ENCODE measurements at places on chromosomes 2 and 18.

- DNase-seq: no peak
These were observed 619 bp upstream of the MSH6 start for GRCh38 chr2:47782381-47782670.

GRCh38 chr18:78716022-78716421 lies 263.6 kb upstream of the SALL3 start:
- no peak for DNase-seq

GRCh38 chr18:23307567-23308295 lies 145.4 kb upstream of the RIOK3 start:
- no peak for DNase-seq

GRCh38 chr18:69789794-69790193 lies 157.9 kb downstream of the CD226 start:
- DNase-seq: no peak

DNA sequence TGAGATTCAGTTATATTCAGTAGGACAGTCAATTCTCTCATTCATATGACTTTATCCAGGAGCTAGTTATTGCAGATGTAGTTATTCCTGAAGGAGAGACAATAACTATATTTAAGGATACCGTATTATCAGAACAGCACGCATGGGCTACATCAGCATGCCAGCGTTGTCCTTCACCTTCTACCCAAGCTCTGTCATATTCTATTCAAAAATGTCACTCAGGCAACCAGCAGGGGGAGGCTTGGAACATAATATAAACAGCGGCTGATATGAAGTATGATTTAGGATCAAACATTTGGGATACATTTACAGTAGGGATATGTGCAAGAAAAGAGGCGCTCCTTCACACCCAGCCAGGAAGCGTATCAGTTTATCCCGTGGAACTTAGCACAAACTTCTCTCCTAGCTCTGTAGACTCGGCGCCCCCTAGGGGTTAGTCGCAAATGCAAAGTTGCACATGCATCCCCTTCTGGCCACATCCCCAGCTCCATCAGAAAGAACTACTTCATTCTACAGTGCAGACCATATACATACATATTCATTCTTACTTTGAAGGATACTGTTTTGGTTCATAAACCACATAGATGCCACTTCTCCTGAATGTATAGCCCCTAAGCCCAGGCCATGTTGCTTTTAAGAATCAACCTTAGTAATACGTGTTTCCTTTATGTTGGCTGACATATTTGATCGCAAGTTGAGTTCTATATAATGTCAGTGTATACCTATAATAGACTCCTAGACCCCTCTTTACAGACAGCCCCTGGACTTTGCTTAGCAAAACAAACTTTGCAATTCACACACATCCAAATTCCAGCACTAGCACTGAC lies 759.4 kb downstream of the ADCYAP1 start:
- DNase-seq: no peak

GRCh38 chr2:168916331-168916675 lies 15.2 kb downstream of the G6PC2 start:
- DNase-seq: no peak

GRCh38 chr2:165562233-165562632 lies 92.7 kb downstream of the CSRNP3 start:
- DNase-seq: no peak

DNA sequence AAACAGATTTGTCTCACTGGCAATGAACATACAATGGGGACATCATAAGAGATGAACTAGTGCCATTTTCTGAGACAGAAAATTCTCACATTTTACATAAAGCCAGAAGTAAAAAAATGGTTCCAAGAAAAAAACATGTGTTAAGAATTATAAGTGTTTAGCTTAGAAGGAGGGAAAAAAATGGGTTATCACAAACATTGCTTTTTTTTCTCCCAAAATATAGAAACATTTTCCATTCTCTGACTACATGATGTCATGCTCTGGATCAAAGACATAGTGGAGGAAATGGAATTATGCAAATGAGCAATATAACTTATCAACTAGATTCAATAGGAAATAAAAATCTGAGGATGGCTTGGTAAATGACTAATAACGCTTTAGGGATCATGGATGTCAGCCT lies 49.8 kb downstream of the SPATS2L start:
- no peak for DNase-seq

DNA sequence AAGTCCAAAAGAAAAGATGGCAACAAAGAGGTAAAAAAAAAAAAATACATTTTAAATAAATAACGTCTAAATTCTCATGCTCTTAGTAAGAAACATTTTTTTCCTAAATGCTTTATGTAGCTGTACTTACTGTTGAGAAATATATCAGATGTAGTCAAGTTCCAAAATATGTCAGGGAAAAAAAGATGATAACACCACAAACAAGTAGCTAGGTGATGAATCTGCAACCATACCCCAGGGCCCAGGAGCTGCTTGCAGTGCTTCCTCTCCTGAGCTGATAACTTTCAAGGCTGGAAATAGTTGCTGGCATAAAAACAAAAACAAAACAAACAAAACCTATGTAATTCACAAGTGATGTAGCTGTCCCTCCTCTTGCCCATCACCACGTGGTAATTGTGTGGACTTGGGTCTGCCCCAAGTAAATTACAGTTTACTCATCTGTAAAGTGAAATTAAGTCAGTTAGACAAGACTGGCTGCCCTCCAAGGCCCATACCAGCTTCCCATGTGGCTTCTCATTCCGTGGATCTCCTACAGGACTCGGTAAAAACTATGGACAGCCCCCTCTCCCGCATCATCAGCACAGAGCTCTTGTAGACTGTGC lies 82.6 kb downstream of the SP100 start:
- DNase-seq: no peak

DNA sequence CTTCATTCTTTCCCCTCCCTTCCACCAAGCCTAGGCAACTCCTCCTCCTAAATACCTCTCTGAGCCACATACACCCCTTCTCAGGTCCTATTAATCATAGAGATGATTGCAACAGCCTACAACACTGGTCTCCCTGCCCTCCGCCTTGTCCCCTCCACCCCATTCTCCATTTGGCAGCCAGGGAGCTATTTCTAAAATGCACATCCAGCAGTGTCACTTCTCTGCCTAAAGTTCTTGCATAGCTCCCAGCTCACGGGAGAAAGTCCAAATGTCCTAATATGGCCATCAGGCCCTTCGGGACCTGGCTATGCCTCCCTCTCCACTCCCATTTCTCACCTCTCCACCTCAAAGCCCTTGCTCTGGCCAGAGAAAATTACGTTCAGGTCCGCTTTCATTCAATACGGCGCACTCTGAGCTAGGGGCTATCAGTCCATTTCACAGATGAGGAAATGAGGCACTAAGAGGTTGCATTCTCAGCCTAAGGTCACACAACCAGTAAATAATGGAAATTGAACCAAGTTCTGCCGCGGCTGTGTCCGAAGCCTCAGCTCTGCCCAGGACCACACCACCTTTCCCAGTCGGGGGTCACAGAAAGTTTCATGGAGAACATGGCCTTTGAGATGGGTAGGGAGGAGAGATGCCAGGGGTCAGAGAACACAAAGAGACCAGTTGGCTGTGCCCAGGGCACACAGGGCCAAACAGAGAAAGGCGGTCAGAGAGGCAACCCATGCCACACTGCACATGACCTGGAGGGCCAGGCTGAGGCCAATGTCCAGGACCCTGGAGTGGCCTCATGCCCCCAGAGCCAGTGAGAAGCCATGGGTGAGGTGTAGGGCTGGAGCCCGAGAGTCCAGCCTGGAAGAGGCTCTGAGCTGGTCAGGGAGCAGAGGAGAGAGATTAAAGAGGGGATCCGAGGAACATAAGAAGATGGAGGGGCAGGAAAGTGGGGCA lies 72.8 kb downstream of the TNS1 start:
- no peak for DNase-seq

DNA sequence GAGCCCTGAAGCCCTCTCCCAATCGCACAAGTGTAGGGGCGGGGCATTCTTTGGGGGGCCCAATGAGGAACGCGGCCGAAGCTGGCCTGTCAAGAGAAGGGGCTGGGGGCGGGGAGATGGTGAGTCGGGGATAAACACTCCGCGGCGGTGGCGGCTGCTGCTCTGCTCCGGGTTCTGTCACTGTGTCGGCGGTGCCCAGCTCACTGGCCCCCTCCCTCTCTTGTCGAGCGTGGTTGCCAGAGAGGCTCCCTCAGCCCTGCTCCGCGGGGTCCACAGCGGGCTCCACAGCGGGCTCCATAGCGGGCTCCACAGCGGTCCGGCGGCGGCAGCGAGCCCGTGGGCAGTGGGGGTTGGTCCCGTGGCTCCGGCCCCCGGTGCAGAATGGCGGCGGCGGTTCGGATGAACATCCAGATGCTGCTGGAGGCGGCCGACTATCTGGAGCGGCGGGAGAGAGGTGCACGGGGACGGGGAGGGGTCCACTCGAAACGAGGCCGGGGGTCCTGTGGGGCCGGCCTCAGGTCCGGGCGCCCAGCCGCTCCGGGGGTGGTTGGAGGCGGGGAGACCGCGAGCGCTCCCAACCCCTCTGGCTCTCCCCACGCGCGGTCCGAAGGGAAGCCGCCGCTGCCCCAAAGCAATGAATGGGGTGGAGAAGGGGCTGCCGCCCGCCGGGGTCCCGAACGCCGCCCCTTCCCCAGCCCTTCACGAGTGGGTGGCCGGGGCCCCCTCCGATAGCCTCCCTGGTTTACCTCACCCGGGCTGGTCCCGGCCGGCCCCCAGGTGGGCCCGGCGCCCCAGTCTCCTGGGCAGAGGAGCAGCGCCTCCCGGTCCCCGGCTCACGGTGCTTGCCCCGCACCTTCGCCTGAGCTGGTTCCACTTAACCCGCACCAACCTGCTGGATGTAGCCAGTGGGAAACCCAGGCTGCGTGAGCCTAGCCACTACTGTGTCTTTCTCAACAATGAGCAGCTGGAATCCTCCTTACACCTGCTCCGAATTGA lies at the start of gene MXD1:
MXD1 (plus strand) TSS at position 160 of the 996 bp plus-strand sequence; CDS start at position 382, 222 bp downstream.
- DNase-seq: no peak

DNA sequence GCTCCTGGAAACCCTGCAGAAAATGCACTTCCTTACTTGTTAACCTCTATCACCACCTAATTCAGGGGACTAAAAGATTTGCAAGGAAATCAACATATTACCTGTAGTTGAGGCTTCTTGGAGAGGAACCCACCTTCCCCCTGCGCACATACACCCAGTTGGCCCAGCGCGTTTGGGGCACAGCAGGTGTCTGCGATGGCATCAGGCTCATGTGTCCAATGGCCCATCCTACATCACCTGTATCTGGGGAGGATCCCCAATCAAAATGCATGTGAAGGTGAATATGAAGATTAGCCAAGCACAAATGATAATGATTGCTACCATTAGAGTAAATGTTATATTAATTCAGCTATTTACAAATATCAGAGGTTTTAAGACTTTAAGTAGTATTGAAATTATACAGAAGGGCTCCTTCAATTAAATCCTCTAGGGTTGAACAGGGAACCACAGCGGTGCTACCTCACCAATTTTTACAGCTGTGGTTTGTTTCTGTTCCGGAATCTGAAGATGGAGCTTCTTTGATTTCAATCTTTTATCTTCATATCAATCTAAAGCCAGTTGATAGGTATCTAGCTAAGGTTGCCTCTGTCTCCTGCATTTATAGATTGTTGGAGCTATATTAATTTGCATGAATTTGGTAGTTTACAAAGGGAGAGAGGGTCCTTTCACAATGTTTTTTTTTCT lies 486.0 kb downstream of the RNF144A start:
- no peak for DNase-seq

DNA sequence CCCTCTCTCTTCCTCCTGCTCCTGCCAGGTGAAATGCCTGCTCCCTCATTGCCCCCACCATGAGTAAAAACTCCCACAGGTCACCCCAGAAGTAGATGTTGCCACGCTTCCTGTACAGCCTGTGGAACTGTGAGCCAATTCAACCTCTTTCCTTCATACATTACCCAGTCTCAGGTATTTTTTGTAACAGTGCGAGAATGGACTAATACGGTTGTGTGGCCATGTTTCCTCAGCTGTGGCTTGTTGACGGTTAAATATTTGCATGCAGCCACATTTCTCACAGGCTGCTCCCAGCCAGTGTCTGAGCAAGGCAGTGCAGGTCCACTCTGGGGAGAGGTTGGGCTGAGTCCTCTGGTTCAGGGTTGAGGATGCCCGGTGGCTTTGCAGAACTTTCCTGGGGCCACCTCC lies 27.8 kb upstream of the COPS8 start:
- no peak for DNase-seq

DNA sequence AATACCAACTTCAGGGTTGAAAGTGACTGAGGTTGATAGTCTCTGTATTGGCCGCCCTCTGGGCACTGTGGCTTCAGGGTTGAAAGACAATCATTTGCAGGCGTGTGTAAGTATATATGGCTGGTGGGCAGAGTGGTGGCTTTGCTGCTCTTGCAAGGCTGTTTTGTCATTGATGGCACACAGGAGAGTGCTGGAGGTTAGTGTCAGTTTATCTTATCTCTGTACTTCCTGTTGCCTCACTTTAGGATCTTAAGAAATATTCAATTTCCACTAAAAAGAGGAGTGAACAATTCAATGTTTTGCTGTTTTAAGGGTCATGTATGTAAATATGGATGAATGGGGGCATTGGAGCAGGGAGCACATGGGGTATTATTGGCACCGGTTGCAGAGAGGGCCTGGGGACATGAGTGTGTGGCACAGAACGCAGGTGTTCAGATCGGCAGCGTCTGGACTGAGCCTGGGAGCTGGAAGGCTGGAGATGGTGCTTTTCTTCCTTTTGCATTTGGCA lies 51.5 kb downstream of the NCK2 start:
- DNase-seq: no peak

DNA sequence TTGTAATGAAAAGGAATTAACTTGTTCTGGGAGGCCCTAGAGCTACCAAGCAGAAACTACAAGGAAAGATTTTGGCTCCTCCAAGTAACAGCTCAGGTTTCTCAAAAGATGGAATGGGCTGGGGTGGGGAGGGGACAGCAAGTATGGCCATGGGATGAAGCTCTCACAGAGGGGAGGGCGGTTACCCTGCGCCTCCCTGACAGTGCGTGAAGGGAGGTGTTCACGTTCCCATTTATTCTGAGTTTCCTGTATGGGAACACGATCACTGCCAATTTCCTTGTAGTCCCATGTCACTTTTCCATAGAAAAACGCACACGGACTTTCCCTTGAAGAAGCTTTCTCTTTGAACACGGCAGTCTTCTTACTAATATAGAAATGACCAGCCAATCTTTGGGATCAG lies 17.0 kb downstream of the CDC42EP3 start:
- no peak for DNase-seq

- DNase-seq: no peak
These were observed 231.3 kb upstream of the TANK start for GRCh38 chr2:160928854-160929301.

DNA sequence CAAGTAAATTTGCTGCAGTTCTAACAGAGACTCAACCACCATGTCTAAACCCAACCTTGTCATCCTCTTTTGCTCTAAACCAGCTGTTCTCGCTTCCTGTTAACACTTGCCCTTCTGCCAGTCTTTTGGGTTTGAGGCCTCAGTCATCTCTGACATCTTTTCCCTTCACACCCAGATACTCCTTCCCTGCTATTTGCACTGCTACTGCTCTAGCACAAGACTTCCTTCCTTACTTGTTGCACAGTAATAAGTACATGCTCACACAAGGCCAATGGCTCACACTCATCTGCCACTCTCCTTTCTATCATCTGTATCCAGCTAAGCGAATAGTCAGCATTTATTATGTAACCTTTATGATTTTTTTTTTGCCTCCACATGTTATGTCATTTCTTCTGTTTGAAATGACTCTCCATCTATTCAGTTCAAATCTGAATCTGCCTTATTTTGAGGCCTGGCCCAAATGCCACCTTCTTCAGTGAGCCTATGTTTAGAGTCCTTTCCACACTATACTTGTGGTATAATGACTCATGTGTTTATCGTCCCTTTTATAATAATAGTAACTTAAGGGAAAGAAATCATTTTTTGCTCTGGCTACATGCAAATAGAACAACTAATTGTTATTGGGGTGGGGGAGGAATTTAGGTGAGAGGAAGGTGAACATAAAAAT lies 22.5 kb upstream of the CDKL4 start:
- DNase-seq: no peak

- DNase-seq: no peak
These were observed 106.6 kb upstream of the STON1 start for GRCh38 chr2:48423376-48423775.

- DNase-seq: no peak
These were observed 74.2 kb downstream of the MBP start for GRCh38 chr18:77058290-77058835.

Data from NCI-H1436 (cell line).